SJSA1 (cell line): ENCODE measurements at places on chromosomes 6 and 20. TPM values are rescaled to one million over a fixed set of nuclear protein-coding genes. Genes with fewer than 3 reads are reported as not detected.

GRCh38 chr6:43858161-43859153 lies 88.4 kb downstream of the VEGFA start:
- H3K4me1 ChIP-seq: peaks cover 20% of the 10 kb centered on the region
- H3K27ac ChIP-seq: no peak overlapping the region
- no peak for DNase-seq
- no peak overlapping the region for H3K4me3 ChIP-seq

DNA sequence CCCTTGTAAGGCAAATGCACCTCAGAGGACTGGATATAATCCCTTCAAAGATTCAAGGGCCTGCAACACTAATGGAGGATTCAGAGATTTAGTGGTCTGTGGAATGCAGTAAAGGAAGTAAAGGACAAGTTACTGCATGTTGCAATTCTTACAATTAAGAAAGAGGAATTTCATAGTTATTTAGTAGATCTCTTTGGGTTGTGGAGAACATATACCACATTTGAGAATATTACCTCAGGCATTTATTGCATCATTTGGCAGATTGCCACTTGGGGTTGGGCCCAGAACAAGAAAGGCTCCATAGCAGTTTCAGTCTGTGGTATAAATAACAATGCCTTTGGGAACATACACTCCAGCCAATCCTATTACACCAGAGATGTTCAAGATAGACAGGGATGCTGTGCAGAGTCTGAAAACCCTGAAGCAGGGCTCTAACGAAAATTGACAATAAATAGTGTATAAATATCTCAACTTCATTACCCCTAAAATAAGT lies 20.9 kb upstream of the EPM2A start:
- no peaks in the 10 kb centered on the region for H3K27me3 ChIP-seq
- no peaks in the 10 kb centered on the region for H3K36me3 ChIP-seq
- H3K27ac ChIP-seq: no peak overlapping the region
- DNase-seq: no peak

GRCh38 chr6:169982461-169983386 lies 231.3 kb downstream of the ERMARD start:
- DNase-seq: no peak
- no peaks in the 10 kb centered on the region for H3K36me3 ChIP-seq

- no peaks in the 10 kb centered on the region for H3K36me3 ChIP-seq
- H3K27me3 ChIP-seq: no peaks in the 10 kb centered on the region
- no peaks in the 10 kb centered on the region for H3K4me1 ChIP-seq
- no peak for DNase-seq
- H3K27ac ChIP-seq: no peak overlapping the region
Observed at GRCh38 chr6:46745973-46746372, 760 bp upstream of the ANKRD66 start.

- peak within 1 kb of the TSS; percentile 99 for H3K4me3 ChIP-seq
- peaks cover 13% of the 10 kb centered on the region for H3K4me1 ChIP-seq
- DNase-seq: no peak
- H3K36me3 ChIP-seq: peaks cover 68% of the 10 kb centered on the region
- H3K27ac ChIP-seq: peak within 1 kb of the TSS; percentile 75
Observed at GRCh38 chr20:62804627-62805154, at the start of gene OGFR. Gene OGFR (plus strand): TSS chr20:62804835. CDS start chr20:62804860, 25 bp downstream.

DNA sequence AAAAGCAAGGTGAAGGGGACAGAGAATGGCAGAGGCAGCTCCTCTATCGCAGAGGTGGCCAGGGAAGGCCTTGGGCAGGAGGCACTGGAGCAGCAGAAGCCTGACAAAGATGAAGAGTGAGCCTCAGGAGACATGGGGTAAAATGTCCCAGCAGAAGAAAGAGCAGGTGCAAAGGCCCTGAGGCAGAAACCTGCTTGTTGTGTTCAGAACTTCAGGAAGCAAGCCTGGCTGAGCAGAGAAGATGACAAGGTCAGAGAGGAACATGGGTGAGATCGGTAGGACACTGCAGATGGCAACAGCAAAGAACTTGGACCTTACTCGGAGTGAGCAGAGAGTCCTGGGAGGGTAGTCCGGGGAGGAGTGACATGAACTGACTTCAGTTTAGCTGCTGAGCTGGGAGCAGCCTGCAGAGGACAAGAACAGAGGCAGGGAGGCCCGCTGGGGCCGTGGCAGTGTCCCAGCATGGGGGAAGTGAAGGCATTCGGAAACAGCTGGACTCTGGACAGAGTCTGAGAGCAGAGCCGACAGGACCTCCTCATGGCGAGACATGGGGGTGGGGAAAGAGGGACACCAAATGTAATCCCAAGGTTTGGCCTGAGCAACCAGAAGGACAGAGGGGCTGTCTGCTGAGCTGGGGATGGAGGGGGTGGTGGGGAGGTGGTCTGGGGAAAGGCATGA lies 106.3 kb downstream of the PREX1 start:
- H3K4me3 ChIP-seq: no peak overlapping the region
- H3K27me3 ChIP-seq: no peaks in the 10 kb centered on the region
- DNase-seq: no peak
- H3K27ac ChIP-seq: no peak overlapping the region

DNA sequence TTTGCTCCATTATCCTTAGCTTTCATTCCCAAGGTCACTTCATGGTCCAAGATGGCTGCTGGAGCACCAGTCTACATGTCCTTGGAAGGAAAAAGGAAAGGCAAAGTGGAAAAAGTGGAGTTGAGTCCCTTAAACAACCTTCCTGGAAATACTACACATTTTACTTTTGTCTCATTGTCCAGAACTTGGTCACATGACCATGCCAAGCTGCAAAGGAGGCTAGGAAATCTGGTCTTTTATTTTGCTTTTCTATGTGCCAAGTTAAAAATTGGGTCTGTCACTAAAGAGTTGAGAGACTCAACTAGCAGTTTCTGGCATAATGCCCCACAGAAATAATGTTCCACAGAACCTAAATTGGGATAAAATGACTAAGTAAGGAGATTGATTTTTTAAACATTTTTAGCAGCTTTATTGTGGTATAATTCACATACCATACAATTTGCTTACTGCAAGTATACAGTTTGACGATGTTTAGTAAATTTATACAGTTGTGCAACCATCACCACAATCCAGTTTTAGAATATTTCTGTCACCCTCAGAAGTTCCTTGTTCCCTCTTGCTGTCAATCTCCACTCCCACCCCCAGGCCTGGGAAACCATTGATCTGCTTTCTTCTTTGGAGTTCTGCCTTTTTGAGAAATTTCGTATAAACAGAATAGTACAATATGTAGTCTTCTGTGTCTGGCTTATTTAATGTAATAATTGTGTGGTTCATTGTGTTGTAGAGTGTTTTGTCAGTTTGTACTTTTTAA lies 5.6 kb upstream of the CHD6 start:
- H3K27me3 ChIP-seq: peaks cover 2% of the 10 kb centered on the region; the same call in 1 of the 2 replicates
- no peak overlapping the region for H3K27ac ChIP-seq
- no peak for DNase-seq
- 0 out of 2 replicates have a peak, but pooled peaks cover 4% of the 10 kb centered on the region for H3K4me1 ChIP-seq

DNA sequence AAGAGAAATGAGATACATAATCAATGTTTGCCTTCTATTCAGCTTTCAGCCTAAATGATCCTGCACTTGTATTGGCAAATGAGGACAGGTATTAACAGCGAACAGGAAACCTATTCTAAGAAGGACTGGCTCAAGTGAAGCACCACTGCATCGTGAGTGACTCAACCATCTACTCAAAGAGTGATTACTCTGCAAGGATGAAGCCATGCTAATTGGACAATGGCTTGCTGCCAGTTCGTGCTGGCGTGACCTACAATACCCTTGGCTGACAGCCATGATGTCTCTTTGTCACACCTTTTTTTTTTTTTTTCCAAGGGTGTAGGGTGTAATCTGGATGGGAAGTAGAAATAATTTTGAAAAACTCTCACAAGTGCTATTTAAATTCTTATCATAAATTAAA lies 104.9 kb downstream of the GJA10 start:
- H3K27me3 ChIP-seq: no peaks in the 10 kb centered on the region
- no peak overlapping the region for H3K4me3 ChIP-seq
- H3K36me3 ChIP-seq: no peaks in the 10 kb centered on the region
- peak overlapping the region; percentile 77 for H3K27ac ChIP-seq
- H3K4me1 ChIP-seq: peaks cover 77% of the 10 kb centered on the region

DNA sequence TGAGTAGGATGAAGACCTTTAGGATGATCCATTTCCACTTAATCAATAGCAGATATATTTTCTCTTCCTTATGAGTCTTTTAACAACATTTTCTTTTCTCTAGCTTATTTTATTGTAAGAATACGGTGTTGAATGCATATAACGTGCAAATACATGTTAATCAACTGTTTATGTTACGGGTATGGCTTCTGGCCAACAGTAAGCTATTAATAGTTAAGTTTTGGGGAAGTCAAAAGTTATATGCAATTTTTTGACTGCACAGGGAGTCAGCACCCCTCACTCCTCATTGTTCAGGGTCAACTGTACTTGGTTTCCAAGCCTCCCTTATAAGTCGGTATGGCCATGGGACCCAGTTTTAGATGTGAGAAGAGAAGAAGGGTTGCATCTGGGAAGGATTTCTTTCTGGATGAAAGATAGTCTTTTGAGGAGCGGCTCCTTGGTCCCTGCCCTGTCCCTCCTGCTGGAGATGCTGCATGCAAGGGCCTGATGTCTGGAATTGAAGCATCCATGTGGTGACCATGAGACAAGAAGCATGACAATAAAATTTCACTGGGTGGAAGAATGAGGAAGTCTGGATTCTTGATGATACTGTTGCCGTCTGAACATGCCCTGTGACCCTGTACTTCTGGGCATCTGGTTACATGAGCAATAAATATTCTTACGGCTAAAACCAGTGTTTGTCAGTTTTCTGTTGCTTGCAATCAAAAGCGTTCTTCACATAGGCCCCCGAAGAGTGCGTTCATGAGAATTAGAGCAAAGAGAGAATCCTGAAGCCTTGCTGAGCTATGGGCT lies 194.7 kb upstream of the PMEPA1 start:
- no peaks in the 10 kb centered on the region for H3K27me3 ChIP-seq
- H3K27ac ChIP-seq: no peak overlapping the region
- H3K36me3 ChIP-seq: no peaks in the 10 kb centered on the region
- no peak for DNase-seq

DNA sequence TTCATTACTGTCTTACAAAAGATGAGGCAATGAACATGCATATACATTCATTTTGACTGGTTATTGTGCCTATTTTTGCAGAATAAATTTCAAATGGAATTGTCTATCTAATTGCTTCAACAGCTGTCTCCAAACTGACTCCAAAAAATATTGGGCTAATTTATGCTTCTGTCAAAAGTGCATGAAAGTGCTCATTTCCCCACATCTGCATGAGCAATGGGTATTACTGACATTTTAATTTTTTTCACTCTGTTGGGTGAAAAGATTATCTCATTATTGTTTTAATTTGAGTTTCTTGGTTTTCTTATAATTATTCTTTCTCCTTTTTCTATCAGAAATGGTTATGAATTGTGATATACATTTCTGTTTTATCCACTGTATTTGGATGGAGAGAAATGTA lies 404.2 kb downstream of the QKI start:
- H3K27me3 ChIP-seq: no peaks in the 10 kb centered on the region
- H3K36me3 ChIP-seq: no peaks in the 10 kb centered on the region
- H3K27ac ChIP-seq: no peak overlapping the region
- no peak overlapping the region for H3K4me3 ChIP-seq
- DNase-seq: no peak

GRCh38 chr6:129657483-129657882 lies 52.5 kb downstream of the ARHGAP18 start:
- H3K4me3 ChIP-seq: no peak overlapping the region
- H3K4me1 ChIP-seq: peaks cover 29% of the 10 kb centered on the region
- DNase-seq: no peak
- no peaks in the 10 kb centered on the region for H3K27me3 ChIP-seq
- H3K27ac ChIP-seq: no peak overlapping the region

- peak overlapping the region; percentile 63 for H3K27ac ChIP-seq
- DNase-seq: no peak
- no peak overlapping the region for H3K4me3 ChIP-seq
- peaks cover 56% of the 10 kb centered on the region for H3K4me1 ChIP-seq
- no peaks in the 10 kb centered on the region for H3K27me3 ChIP-seq
Observed at GRCh38 chr6:16736856-16737775, 24.1 kb downstream of the ATXN1 start.

- H3K36me3 ChIP-seq: no peaks in the 10 kb centered on the region
- no peaks in the 10 kb centered on the region for H3K27me3 ChIP-seq
- peaks cover 54% of the 10 kb centered on the region for H3K4me1 ChIP-seq
Observed at GRCh38 chr6:154482858-154483257, 27.6 kb downstream of the CNKSR3 start.

GRCh38 chr6:303948-304558 lies 11.8 kb downstream of the DUSP22 start:
- no peak overlapping the region for H3K27ac ChIP-seq
- H3K36me3 ChIP-seq: 0 out of 2 replicates have a peak, but pooled peaks cover 5% of the 10 kb centered on the region
- no peaks in the 10 kb centered on the region for H3K4me1 ChIP-seq

OPRM1 gene
- total RNA-seq: not detected in 2 replicates

SPTLC3 gene
- total RNA-seq: 4.5 and 13.6 TPM in 2 replicates

SSTR4 gene
- total RNA-seq: not detected in 2 replicates

VSX1 gene
- not detected in 2 replicates for total RNA-seq

HEY2 gene
- total RNA-seq: 0.66 TPM in 1 of 2 replicates, not detected in the other

ATP6V1G2 gene
- total RNA-seq: 0.13 TPM in 1 of 2 replicates, not detected in the other

SH3BGRL2 gene
- total RNA-seq: 4.7 and 6.8 TPM in 2 replicates

TREML2 gene
- not detected in 2 replicates for total RNA-seq
